ENCODE measurements at places on chromosomes 1 and 21.

DNA sequence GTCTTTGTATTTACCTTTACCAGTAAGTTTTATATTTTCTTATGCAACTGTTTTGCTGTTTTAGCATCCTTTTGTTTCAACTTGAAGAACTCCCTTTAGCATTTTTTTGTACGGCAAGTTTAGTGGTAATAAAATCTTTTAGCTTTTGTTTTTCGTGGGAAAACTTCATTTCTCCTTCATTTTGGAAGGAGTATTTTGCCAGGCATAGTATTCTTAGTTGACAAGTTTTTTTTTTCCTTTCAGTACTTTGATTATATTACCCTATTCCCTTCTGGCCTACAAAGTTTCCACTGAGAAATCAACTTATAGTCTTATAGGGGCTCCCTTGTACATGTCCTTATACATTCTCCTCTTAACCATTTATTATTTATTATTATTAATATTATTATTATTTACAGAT lies 22.6 kb upstream of the SOD1 start:
- DNase-seq = no peak

DNA sequence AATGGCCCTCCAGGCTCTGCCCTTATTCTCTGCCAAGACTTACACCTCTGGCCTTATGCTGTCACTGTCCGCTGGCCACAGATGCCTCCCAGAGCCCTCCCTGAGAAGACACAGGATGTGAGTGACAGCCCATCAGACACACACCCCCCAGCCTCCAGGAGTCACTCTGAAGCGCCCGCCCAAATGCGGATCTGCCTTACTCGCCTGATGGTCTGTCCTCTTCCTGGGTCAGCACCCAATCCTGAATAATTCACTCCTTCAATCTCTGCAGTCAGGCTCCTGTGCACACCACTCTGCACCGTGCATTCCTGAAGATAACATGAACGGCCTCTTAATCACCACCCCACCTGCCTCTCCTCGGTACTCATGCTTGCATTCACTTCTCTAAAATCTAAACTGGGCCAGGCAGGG lies 14.7 kb downstream of the CLSTN1 start:
- no peak for DNase-seq

- DNase-seq = no peak
Observed at GRCh38 chr1:117260761-117261423, 50.2 kb upstream of the VTCN1 start.

DNA sequence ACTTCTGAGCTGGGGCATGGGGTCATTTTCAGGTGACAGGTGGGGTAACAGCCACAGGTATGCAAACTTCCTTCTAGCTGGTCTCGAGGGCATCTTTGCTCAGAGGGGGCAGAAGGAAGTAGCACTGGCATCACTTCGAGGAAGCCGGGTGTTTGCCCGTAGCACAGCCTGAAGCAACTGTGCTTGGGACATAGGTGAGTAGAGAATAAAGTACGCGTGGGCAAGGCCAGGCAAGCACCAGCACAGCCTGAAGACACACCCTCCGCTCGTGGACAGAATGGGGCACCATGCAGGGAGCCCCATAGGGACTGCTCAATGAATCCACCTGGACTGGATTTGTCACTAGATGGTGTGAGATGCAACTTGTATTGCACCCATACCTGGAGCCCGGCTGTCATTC lies 167.1 kb downstream of the KCNJ6 start:
- DNase-seq = no peak

DNA sequence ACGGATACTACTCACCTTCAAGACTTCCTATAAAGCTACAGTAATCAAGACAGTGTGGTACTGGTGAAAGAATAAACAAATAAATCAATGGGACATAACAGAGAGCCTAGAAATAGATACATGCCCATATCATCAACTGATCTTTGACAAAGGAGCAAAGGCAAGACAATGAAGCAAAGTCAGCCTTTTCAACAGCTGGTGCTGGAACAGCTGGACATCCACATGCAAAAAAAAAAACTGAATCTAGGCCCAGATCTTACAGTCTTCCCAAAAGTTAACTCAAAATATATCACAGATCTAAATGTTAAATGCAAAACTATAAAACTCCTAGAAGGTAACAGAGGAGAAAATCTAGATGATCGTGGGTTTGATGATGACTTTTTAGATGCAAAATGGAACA lies 170.3 kb downstream of the MIS18A start:
- no peak for DNase-seq

DNA sequence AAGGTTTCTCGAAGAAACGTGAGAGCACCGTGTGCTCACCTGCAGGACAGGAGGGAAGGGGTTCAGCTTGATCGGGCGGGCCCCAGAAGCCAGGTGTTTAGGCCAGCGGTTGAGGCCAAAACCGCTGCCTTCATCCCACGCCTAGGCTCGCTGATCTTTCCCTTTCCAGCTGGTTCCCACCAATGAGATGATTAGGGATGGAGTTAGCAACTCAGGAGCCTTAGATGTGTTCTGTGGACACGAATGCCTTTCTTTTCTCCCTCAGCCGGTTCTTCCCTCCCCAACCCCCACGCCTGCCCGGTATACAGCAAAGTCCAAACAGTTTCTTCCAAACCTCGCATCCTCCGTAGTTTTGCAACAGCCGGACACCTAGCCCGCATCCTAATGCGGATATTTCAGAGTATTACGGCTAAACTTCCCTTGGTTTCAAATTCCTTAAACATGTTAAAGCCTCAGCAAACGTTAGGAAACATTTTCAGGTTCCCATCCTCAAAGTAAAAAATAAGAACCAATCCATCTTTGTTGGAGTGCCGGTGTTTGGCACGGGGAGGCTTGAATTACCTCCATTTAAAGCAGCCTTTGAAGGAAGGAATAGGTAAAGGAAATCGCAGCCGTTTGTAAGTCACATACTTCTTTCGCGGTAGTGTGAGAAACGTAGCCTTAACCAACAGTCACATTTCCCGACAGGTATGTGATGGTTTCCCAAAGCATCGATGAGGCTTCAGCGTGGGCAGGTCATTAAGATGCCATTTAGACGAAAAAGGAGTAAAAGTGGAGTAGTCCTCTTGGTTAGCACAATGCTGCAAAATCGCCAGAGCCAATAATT lies 1.1 kb downstream of the LRRC8C start:
- peak; percentile 36 for DNase-seq

- DNase-seq = no peak
Observed at GRCh38 chr1:243667591-243667990, 182.5 kb downstream of the AKT3 start.

- peak; percentile 63 for DNase-seq
Observed at GRCh38 chr1:33502726-33503125, 30.3 kb downstream of the ZSCAN20 start.

DNA sequence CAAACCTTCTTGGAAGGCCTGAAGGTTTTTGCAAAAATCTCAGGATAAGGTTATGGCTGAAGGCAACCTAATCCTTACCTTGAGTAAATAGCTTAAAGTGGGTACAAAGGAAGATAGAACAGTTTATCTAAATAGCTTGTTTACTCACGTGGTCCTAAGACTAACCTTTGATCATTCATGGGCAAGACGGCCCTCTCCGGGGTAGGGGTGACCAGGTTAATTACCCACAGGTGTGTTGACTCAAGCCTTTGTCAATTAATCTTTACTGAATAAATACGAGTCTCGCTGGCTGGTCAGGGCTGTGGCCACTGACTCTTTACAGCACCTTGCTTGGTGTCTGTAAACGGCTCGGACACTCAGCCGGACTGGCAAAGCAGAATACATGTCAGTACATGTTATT lies 10.8 kb downstream of the AADACL4 start:
- DNase-seq = no peak

- DNase-seq = no peak
Observed at GRCh38 chr21:34647555-34647954, 21.2 kb upstream of the CLIC6 start.

- DNase-seq = no peak
Observed at GRCh38 chr1:54481201-54481884, 66.7 kb upstream of the ACOT11 start.

GRCh38 chr1:230145953-230146476 lies 79.0 kb downstream of the GALNT2 start:
- no peak for DNase-seq

- DNase-seq = no peak
Observed at GRCh38 chr1:8460784-8461183, 142.9 kb downstream of the SLC45A1 start.

DNA sequence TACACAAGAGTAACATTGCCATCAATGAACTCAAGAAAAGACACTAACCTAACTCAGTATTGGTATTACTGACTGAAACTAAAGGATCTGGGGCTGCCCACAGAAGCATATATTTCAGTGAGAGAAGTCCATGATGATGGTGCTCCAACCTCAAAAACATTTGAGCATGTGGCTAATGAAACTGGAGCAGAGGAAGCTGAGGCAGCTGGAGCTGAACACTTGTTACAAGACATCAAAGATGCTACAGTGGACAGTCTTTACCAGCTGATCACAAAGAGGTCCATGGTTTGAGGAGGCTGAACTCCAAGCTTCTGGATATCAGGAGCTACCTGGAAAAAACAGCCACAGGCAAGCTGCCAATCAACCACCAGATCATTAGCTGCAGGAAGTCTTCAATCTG lies 42.2 kb upstream of the TTC39A start:
- no peak for DNase-seq

DNA sequence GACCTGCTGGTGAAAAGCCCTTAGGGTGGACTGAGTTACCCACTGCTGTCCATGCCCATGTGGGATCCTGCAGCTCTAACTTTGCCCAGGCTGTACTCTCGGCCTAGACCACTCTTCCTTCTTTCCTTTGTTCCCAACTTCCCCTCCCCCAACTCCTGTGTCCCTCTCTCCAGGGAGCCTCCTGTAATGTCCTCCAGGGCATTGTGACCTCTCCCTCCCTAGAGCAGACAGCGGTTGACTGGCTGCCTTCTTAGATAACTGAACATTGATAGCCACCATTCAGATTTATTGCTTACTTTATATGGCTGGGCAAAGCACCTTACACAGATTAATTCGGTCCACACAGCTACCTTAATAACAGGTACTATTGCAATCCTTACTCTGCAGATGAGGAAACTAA lies 5.0 kb downstream of the RUNX1 start:
- DNase-seq = no peak

DNA sequence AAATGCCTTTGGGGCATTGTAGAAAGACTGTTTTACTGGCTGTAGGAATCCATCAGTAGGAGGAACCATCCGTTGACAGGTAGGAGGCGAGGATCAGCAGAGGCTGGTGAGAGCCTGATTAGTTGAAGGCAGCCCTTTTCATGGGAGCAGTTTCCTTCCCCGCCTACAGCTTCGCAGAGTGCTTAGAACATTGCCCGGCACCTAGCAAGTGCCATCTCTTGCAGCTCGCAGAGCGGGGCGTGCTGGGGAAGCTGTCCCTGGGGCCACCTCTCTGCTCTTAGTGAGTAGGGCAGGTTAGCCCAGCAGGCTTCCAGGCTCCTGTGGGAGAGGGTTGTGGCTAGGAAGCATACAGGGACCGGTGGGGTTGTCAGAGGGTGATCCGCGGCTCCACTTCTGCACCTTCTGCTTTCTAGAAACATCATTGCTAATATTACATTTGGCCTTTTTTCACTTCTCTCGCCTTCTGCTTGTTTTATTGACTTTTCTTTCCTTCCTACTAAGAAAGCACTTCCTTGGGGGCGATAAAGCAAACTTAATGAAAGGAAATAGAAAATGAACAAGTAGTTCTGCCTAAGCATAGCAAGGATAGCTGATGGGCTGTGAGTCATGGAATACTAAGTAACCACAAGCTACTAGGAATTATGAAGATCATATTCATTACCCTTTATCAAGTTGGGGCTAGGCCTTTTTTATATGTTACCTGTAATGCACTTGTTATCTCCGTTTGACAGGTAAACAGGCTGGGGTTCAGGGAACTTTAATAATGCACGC lies 176.7 kb downstream of the GALNT2 start:
- peak; percentile 41 for DNase-seq

- DNase-seq = no peak
Observed at GRCh38 chr21:35922618-35923017, 137.7 kb downstream of the SETD4 start.

GRCh38 chr1:117127795-117128194 lies 6.2 kb upstream of the TRIM45 start:
- DNase-seq = no peak

DNA sequence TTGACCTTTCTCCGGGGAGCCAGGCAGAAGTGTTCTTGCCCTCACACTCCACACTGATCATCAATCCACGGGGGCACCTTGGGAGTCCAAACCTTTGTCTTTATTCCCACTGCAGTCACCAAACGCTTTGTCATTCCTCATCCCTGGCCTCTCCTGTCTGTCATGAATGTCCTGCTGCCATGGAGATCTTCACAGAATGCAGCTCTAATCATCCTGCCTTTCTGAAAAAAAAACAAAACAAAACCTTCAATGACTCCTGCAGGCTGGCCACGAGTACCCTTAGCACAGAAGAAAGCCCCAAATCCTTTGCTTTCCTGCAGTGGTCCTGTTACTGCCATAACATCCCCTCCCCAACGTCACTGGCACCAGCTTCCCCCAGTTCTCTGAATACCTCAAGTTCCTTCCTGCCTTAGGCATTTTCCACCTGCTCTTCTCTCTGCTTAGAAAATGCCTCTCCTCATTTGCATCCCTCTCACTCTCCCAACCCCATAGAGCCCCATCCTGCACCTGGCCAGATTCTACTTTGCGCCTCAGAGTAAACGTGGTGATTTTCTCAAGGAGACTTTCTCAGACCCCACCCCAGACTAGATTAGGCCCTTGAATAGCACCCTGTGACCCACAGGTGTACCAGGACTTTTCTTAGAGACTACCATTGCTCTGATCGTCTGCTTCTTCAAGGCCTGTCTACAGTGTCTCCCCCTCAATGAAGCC lies 131.2 kb downstream of the AK5 start:
- no peak for DNase-seq

- no peak for DNase-seq
Observed at GRCh38 chr1:10353282-10353681, 45.6 kb upstream of the PGD start.

DNA sequence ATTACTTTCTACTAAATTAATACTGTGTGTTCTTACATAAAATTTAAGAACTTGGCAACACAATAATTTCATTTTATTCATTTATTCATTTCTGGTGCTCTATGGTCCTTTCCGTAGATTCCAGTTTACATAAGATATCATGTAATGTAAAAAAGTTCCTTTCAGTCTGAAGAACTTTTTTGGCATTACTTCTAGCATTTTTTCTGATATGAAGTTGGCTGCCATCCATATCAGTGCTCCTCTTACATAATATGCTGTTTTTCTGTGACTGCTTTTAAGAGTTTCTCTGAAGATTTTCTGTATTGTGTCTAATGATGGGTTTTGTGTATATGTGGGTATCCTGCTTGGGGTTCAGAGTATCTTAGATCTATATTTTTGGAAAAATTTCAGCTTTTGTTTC lies 34.8 kb downstream of the LIN9 start:
- DNase-seq = peak; percentile 3

- no peak for DNase-seq
Observed at GRCh38 chr1:175833502-175833901, 90.1 kb upstream of the TNR start.

DNA sequence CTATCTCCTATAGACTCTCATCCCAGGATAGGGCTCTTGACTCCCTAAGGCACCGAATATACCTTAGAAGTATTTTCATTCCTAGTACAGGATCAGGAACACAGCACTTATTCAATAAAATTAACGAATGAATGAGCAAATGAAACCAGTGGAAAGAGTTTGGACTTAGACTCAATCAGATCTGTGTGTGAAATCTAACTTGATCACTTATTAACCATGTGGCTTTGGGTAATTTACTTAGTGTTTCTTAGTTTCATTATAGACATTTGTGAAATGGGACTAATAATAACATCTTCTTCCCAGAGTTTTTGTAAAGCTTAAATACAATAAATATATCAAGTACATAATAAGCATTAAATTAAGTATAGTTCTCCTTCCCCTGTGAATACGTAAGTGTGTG lies 230.1 kb downstream of the ADGRL2 start:
- DNase-seq = no peak

- peak; percentile 38 for DNase-seq
Observed at GRCh38 chr1:153355445-153356071, 2.1 kb upstream of the S100A9 start.

All from fibroblast of skin of right biceps (primary cell).